ENCODE measurements at places on chromosomes 16 and 17. TPM values are rescaled to one million over a fixed set of nuclear protein-coding genes. Genes with fewer than 3 reads are reported as not detected.

MT4 gene
- total RNA-seq, result not detected

DNAAF8 gene
- total RNA-seq, result 0.77 TPM

MYH2 gene
- total RNA-seq, result 0.33 TPM

ZG16 gene
- total RNA-seq, result not detected

CHST4 gene
- not detected for total RNA-seq

SDR42E2 gene
- 0.08 TPM for total RNA-seq

SLC47A1 gene
- total RNA-seq, result 12.9 TPM

PLD6 gene
- 7.3 TPM for total RNA-seq

AOC3 gene
- 7.6 TPM for total RNA-seq

TMEM238L gene
- total RNA-seq, result not detected

C17orf100 gene
- 0.69 TPM for total RNA-seq

NOXO1 gene
- not detected for total RNA-seq

SLFN12L gene
- 0.25 TPM for total RNA-seq

KIF19 gene
- 0.08 TPM for total RNA-seq

ATF7IP2 gene
- total RNA-seq, result 53.6 TPM

MRC2 gene
- total RNA-seq, result 22.8 TPM

CD300LF gene
- total RNA-seq, result 0.55 TPM

TMUB2 gene
- total RNA-seq, result 20.9 TPM

ABCC12 gene
- total RNA-seq, result not detected

RAD51C gene
- total RNA-seq, result 37.6 TPM

NPIPA3 gene
- total RNA-seq, result 0.85 TPM

SMIM22 gene
- not detected for total RNA-seq

MYH1 gene
- 0.14 TPM for total RNA-seq

ADAD2 gene
- 0.52 TPM for total RNA-seq

HLF gene
- 22.6 TPM for total RNA-seq

WNT3 gene
- 0.96 TPM for total RNA-seq

EVPLL gene
- not detected for total RNA-seq

LHX1 gene
- total RNA-seq, result not detected

PTX4 gene
- not detected for total RNA-seq

TPSAB1 gene
- 3.6 TPM for total RNA-seq

DPEP3 gene
- not detected for total RNA-seq

Measured in left ventricle myocardium inferior (tissue), 1 donor.